ENCODE measurements at places on chromosomes 5 and 9.

GRCh38 chr9:111852291-111852690 lies 44.3 kb upstream of the UGCG start:
- no peaks in the 10 kb centered on the region for H3K27me3 ChIP-seq
- H3K36me3 ChIP-seq: no peaks in the 10 kb centered on the region
- H3K4me1 ChIP-seq: no peaks in the 10 kb centered on the region
- H3K27ac ChIP-seq: no peak overlapping the region

DNA sequence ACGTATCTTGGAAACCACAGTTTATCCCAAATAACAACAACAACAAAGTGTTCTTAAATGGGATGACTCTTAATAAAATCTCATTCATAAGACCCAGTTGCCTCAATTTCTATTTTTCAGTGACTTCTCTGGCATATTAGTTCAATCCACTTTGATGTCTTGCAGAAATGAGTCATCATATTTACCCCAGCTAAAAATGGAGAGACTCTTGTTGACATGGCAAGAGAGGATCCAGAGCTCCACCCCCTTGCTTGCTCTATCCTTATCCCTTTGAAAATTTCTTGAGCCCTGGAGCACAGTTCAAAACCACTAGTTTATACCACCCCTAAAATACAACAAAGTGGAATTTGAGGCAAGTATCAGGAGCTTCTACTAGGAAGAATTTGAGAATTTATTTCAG lies 20.8 kb downstream of the VCAN start:
- no peak for DNase-seq
- H3K4me1 ChIP-seq: no peaks in the 10 kb centered on the region
- H3K27me3 ChIP-seq: no peaks in the 10 kb centered on the region

GRCh38 chr5:308672-309271 lies 12.7 kb upstream of the AHRR start:
- no peaks in the 10 kb centered on the region for H3K27me3 ChIP-seq
- H3K4me1 ChIP-seq: peaks cover 4% of the 10 kb centered on the region
- no peak overlapping the region for H3K4me3 ChIP-seq
- no peak for DNase-seq
- H3K27ac ChIP-seq: no peak overlapping the region

- H3K27ac ChIP-seq: no peak overlapping the region
- no peak overlapping the region for H3K4me3 ChIP-seq
- H3K36me3 ChIP-seq: no peaks in the 10 kb centered on the region
- no peaks in the 10 kb centered on the region for H3K4me1 ChIP-seq
Measured at GRCh38 chr9:72871685-72872084, 81.2 kb downstream of the ALDH1A1 start.

DNA sequence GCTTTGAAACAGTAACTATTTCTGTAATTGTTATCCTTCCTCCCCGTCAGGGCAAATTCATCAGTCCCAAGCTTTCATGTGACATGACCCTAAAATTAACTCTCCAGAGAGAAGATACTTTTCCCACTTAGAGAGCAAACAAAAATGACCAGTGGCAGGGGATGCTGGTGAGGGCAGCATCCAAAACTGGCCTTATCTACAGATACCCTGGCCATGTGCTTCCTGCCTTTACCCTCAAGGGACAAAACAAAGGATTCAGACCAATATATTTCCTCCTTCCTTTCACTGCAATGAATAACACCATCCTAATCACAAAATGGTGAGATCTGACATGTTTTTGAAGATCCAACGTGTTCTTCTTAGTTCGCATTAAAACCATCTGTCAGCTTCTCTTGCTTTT lies 267.2 kb downstream of the MAN2A1 start:
- no peaks in the 10 kb centered on the region for H3K36me3 ChIP-seq
- no peaks in the 10 kb centered on the region for H3K4me1 ChIP-seq

DNA sequence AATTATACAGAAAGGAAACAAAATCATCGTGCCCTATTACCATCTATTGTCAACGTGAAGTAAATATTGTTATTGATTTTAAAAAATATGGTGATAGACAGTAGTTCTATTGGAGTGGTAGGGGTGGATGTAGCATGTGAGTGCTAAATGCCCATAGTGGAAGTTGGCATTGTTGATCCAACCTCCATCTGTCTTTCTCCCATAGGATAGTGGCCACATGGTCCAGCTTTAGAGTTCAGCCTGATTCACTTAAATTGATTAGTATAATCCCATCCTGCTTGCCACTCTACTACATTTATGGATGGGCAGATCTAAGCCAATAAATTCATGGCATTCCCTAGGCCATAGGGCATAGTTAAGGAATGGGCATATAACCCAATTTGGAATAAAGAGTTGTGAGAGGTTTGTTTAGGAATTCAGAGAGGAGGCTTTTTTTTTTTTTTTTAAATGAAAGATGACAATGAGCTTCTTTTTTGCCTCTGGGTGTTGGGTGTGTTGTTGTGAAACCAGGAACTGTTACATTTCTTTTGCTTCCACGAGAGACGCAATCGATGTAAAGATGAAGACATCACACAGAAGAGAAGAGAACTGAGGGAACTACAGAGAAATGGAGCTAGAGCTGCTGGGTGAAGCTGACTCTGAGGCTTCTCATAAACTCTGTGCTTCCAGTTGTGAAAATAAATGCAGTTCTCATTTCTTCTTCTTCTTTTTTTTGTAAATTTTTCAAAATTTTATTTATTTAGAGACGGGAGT lies 12.5 kb upstream of the CHD1 start:
- no peak overlapping the region for H3K4me3 ChIP-seq
- H3K4me1 ChIP-seq: peaks cover 1% of the 10 kb centered on the region
- no peak overlapping the region for H3K27ac ChIP-seq

DNA sequence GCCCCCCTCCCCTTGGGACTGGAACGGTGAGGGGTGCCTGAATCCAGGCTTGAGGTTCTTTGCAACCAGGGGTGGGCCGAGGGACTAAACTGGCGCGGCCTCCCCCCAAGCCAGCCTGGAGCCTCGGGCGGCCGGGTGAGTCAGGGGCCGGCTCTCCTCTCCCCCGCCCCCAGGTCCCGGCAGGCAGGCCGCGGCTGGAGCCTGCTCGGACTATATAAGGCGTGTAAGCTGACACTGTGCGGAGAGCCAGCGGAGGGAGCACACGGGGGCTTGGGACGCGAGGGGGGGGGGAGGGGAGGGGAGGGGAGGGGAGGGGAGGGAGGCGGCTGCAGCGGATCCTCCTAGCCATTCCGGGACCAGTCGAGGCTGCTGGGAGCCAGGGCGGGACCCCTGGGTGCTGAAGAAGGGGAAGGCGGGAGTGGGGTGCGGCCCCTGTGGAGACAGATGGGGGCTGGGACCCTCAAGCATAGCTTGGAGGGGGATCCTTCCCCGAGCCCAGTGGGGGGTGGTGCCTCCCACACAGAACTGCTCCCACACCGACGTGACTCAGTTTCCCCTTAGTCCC lies 595 bp downstream of the PDLIM7 start:
- no peaks in the 10 kb centered on the region for H3K36me3 ChIP-seq
- H3K4me3 ChIP-seq: peak overlapping the region; percentile 59
- H3K4me1 ChIP-seq: peaks cover 20% of the 10 kb centered on the region

- no peak overlapping the region for H3K27ac ChIP-seq
- H3K4me3 ChIP-seq: no peak overlapping the region
- no peak for DNase-seq
- H3K4me1 ChIP-seq: no peaks in the 10 kb centered on the region
- H3K27me3 ChIP-seq: no peaks in the 10 kb centered on the region
Measured at GRCh38 chr9:70439991-70440706, 25.7 kb upstream of the KLF9 start.

DNA sequence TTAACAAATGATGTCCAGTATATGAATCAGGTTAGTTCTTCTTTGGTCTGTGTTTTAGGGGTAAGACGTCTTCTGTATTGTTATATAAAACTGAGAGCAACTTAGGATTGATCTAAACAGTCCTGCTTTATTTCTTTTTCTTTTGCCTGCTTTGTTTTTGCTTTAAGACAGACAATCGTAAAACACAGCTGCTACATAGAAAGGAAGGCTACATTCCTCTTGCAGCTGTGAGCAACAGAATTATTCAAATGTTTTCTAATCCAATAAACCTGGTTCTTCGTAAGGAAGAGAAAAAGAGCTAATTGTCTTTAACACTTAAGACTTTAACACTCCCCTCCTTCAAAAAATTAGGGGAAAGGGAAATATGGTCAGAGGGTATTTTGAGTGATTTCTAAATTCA lies 14.6 kb downstream of the FGF1 start:
- no peaks in the 10 kb centered on the region for H3K4me1 ChIP-seq
- H3K36me3 ChIP-seq: no peaks in the 10 kb centered on the region
- H3K27ac ChIP-seq: no peak overlapping the region
- H3K27me3 ChIP-seq: no peaks in the 10 kb centered on the region

GRCh38 chr9:134930398-134930797 lies 12.7 kb upstream of the FCN1 start:
- H3K27me3 ChIP-seq: no peaks in the 10 kb centered on the region
- DNase-seq: no peak
- no peak overlapping the region for H3K27ac ChIP-seq

DNA sequence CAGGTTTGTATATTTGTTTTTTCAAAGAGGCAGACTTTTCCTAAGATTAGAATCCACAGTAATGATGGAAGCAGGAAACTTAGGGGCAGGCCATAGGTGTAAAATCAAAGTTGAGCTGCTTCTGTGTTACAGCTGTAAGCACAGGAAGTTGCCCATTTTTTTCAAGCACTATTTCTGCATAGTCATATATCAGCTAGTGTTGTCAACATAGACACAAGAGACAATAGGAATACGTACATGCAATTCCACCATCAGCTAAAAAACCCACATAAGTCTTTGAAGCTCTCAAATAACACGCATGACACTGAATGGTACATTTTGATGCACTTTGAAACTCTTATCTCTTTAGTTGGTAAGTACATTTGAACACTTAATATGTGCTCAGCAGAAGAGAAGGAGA lies 20.2 kb upstream of the SMIM15 start:
- H3K27me3 ChIP-seq: no peaks in the 10 kb centered on the region
- no peak overlapping the region for H3K27ac ChIP-seq
- DNase-seq: no peak
- no peak overlapping the region for H3K4me3 ChIP-seq

GRCh38 chr9:93891549-93892310 lies 63.4 kb downstream of the BARX1 start:
- H3K27me3 ChIP-seq: no peaks in the 10 kb centered on the region
- no peak overlapping the region for H3K4me3 ChIP-seq
- H3K27ac ChIP-seq: no peak overlapping the region
- peak; percentile 28 for DNase-seq
- peaks cover 11% of the 10 kb centered on the region for H3K4me1 ChIP-seq

GRCh38 chr9:113919382-113919781 lies 43.3 kb downstream of the ZNF618 start:
- H3K27me3 ChIP-seq: no peaks in the 10 kb centered on the region
- H3K27ac ChIP-seq: no peak overlapping the region
- no peak overlapping the region for H3K4me3 ChIP-seq
- no peak for DNase-seq
- peaks cover 5% of the 10 kb centered on the region for H3K4me1 ChIP-seq
- no peaks in the 10 kb centered on the region for H3K36me3 ChIP-seq

DNA sequence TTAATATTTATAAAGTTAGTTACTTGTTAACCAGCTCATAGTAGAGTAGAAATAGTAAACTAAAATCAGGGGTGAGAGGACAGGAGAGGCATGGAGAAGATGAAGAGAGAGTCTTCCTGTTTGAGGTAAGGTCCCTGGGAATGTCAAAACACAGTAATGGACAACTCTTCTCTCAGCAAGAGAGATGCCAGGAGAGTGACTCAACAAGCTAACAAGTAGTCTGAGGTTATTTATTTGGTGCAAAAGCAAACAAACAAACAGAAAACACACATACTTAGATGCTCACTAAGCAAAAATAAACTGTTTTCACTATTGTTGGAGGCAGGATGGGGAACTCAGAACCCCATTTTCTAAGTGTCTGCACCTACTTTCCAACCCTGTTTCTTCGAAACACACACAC lies 333.2 kb upstream of the RFX3 start:
- no peaks in the 10 kb centered on the region for H3K27me3 ChIP-seq
- no peaks in the 10 kb centered on the region for H3K4me1 ChIP-seq
- no peaks in the 10 kb centered on the region for H3K36me3 ChIP-seq
- no peak overlapping the region for H3K4me3 ChIP-seq
- H3K27ac ChIP-seq: no peak overlapping the region
- DNase-seq: no peak

- no peaks in the 10 kb centered on the region for H3K36me3 ChIP-seq
- H3K27me3 ChIP-seq: peaks cover 10% of the 10 kb centered on the region
- H3K27ac ChIP-seq: no peak overlapping the region
- no peak overlapping the region for H3K4me3 ChIP-seq
Measured at GRCh38 chr5:108515517-108516105, 133.7 kb upstream of the FBXL17 start.

DNA sequence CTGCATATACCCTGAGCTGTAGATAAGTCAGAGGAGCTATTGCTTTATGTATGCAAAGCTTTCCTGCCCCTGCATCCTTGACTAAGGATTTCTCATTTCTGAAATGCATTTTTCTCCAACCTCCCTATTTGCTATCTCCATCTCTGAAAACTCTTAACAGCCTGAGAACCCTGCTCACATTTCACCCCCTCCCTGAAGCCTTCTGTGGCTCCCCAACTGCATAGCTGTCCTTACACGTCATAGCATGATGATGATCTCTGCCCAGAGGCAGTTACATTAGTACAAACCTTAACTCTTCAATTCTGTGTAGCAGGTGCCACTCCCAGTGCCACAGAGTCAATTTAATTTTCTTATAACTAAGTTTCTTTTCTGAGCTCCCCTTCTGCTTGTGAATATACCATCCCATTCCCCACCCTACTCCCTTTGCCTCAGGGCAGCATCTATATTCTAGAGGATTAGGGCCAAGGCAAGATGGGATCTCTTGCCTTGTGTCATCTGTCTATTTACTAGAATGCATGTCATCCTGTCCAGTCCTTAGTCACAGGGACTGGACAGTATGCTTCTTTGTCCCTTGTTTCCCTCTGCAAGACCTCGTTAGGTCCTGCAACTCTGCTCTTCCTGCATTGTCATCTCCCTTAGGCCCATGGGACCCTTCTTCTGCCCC lies 149.7 kb upstream of the SPRY4 start:
- no peaks in the 10 kb centered on the region for H3K27me3 ChIP-seq
- H3K4me1 ChIP-seq: no peaks in the 10 kb centered on the region
- no peak overlapping the region for H3K27ac ChIP-seq
- peaks cover 1% of the 10 kb centered on the region for H3K36me3 ChIP-seq

GRCh38 chr5:137136991-137137632 lies 362.0 kb downstream of the SPOCK1 start:
- no peaks in the 10 kb centered on the region for H3K27me3 ChIP-seq
- no peak overlapping the region for H3K4me3 ChIP-seq
- H3K36me3 ChIP-seq: no peaks in the 10 kb centered on the region
- no peak for DNase-seq
- H3K27ac ChIP-seq: no peak overlapping the region

DNA sequence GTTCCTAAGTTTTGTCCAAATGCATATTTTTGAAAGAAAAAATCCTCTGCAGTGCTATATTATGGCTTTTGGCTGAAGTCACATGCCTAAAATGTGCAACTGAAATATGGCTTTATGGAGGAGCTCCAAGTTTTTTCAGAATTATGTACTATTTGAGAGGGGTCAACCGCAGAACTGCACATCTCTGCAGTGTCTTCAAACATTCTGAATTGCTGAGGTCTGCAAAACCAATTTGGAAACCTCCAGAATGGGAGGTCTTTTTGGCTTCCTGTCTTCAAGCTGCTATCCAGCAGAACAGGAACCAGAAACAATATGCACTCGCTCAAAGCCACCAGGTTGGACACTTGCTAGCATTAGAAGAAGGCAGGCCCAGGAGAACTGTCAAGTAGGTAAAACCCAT lies 376.0 kb upstream of the PAPPA start:
- H3K27me3 ChIP-seq: no peaks in the 10 kb centered on the region
- H3K4me1 ChIP-seq: no peaks in the 10 kb centered on the region
- DNase-seq: no peak
- H3K27ac ChIP-seq: no peak overlapping the region
- H3K36me3 ChIP-seq: no peaks in the 10 kb centered on the region

Data from liver (tissue), 10 donors.